ENCODE measurements at places on chromosomes 6 and 20.
A peak's percentile ranks its signal among the peaks of the same experiment; 100 is the strongest.

DNA sequence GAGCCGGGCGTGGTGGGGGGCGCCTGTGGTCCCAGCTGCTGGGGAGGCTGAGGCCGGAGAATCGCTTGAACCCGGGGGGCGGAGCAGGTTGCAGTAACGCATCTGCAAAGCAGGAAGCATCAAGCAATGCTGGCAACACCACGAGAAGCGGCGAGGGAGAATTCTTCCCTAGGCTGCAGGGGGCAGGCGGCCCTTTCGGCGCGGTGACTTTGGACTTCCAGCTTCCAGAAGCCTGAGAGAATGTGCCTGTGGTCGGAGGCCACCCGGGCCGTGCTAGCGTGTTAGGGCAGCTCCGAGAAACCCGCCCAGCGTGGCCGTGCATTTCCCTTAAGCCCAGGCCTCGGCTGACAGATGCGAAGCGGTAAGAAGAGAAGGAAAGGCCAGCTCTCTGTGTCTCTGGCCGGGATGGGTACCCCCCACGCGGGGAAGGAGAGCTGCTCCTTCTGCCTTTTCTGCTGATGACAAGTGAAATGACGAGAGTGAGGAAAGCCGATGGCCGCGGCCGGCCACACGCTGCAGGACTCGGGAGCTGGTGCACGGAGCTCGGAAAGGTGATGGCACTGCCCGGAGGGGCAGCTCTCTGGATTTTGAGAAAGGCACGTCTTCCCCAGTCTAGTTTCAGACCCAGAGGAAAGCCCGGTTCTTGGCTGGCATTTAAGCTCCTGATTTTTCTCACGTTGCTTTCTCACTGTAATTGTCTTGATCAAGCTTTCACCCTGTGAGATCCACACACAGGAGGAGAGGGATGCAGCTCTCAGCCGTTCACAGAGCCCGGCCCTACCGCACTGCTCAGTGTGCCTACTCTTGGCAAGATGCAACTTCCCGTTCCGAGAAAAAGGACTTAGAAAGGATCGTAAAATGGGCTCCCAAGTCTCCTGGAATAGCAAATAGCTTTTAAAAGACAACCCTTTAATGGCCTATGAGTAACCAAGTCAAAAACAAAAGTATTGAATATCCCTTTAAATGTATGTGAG is 68.3 kb upstream of the EXOC2 start:
- DNase-seq = no peak

GRCh38 chr6:572596-573265 is 84.2 kb downstream of the HUS1B start:
- DNase-seq = no peak

GRCh38 chr20:19672498-19672897 is 85.6 kb upstream of the RIN2 start:
- no peak for DNase-seq

GRCh38 chr6:151389618-151390275 is 1.6 kb downstream of the ZBTB2 start:
- peak; percentile 17 for DNase-seq

DNA sequence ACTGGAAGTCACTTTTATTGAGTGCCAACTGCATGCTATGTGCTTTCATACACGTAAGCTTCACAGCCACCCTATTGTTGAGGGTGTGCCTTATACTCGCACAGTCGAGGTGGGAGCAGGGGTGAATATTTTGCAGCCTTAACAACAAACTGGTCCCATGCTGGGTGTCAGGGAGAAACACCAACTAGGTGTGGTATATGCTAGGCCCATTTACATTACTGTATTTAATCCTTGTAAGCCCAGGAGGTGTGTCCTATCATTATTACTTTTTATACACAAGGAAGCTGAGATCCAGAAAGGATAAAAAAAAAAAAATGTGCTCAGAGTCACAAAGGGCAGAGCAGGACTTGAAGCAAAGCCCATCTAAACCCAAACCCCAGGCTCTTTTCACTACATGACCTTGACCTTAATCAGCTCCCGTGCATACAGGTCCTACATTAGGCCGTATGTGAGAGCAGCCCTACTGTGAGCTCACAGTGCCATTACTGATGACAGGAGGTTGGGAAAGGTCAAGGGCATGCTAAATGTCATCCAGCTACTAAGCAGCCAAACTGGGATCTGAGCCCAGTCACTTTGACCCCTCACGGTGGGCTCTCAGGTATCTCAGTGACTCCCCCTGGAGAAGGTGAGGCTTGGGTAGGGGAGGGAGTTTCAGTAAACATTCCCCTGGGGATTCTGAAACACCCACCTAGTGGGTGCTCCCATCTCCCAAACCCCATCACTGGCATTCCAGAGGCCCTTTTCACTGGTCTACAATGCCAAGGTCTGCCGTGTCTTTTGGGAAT is 61.7 kb downstream of the BFSP1 start:
- DNase-seq = no peak

- no peak for DNase-seq
Measured at GRCh38 chr6:123780021-123780420, 23.6 kb upstream of the NKAIN2 start.

GRCh38 chr20:15596220-15596890 is 976.9 kb downstream of the KIF16B start:
- no peak for DNase-seq

- no peak for DNase-seq
Measured at GRCh38 chr20:16437387-16437996, 135.8 kb downstream of the KIF16B start.

DNA sequence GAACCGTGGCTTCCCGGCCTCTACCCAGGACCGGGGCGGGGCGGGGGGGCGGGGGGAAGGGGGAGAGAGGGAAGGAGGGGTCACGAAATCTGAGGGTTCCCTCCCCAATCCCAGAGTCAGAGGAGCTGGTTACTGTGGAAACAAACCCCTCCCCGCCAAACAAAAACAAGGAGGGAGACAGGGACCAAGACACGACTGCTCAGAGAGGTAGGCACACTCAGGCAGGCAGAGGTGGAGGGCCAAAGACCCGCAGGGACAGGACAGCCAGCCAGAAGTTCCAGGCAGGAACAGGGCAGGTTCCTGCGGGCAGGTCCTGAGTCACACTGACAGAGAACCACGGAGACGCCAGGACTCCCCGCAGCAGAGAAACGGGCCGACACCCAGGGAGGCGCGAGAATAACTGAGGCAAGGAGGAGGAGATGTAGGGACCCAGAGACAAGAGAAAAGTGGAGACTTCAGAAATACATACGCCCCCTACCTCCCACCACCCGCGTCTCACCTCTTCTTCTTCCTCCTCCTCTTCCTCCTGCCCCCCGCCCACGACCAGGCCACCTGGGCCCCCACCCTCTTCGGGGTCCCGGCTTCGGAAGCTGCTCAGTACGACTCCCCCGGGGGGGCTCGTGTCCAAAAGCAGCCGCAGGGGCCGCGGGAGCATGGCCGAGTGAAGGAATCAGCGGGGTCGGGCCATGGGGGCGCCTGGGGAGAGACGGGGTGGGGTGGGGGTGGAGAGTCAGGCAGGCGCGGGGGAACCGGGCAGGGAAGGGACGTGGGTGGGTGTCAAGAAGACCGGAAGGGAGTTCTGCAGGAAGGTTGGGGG is 578 bp downstream of the RGL2 start:
- DNase-seq = peak; percentile 51

GRCh38 chr6:158324136-158324535 is 11.9 kb downstream of the TULP4 start:
- no peak for DNase-seq

GRCh38 chr6:166176106-166176505 is 8.5 kb upstream of the TBXT start:
- no peak for DNase-seq

- no peak for DNase-seq
Measured at GRCh38 chr6:147297663-147298316, 93.6 kb downstream of the STXBP5 start.

- no peak for DNase-seq
Measured at GRCh38 chr6:40947876-40948526, 91.0 kb downstream of the UNC5CL start.

All from cerebellar nuclear complex (tissue), 1 donor.